ENCODE measurements at places on chromosomes 12 and 14.

DNA sequence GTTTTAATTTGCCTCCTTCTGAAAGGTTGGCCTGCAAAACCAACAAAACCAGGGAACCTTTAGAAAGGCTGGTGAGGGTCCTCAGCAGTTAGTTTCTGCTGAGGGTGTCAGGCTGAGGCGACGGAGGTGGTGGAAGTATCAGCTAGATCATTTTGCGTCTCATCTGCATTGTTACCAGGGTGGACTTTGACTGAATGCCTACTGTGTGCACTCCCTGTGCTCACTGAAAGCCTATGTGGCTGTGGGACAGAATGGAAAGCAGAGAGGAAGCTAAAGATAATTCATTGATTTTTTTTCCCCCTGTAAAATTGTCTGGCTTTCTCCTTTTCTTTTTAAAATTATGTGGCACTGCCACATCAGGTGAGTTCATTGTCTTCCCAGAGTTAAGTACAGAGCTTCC is 68.4 kb upstream of the SRSF5 start:
- no peak for DNase-seq

- peak; percentile 84 for DNase-seq
Observed at GRCh38 chr12:14416658-14417057, 51.2 kb downstream of the ATF7IP start.

DNA sequence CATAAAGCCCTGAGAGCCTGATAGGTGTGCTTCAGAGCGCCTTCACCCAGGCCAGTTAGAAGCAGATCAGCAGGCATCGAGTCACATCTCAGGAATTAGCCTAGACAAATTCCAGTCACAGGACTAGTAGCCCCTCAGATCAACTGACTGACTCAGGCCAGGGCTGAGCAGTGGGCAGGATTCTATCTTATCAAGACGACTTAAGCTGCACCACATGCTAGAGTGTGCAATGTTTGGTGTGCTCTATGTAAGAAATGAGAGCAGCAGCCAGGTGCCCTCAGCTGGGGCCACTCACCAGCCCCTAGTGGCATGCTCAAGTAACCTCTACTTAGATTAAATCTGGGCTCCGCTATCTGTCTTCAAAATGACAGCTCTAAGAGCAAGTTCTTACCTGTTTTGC is 19.7 kb upstream of the NGB start:
- peak; percentile 40 for DNase-seq

GRCh38 chr14:61322011-61322798 is 826 bp downstream of the PRKCH start:
- no peak for DNase-seq

DNA sequence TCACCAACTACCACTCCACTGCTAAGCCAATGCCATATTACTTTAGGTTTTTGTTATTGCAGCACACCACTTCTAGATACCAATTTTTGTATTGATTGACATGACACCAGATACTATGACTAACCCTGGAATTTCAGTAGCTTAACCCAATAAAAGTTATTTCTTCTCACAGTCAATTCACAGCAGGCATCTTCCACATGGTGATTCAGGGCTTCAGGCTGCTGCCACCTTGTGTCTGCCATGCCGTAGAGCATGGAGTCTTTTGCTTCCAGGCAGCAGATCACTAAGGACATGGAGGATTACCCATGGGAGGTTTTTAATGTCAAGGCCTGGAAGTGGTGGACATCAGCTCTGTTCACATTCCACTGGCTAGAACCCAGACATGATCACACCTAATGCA is 56.4 kb upstream of the LTA4H start:
- DNase-seq, result peak; percentile 33

DNA sequence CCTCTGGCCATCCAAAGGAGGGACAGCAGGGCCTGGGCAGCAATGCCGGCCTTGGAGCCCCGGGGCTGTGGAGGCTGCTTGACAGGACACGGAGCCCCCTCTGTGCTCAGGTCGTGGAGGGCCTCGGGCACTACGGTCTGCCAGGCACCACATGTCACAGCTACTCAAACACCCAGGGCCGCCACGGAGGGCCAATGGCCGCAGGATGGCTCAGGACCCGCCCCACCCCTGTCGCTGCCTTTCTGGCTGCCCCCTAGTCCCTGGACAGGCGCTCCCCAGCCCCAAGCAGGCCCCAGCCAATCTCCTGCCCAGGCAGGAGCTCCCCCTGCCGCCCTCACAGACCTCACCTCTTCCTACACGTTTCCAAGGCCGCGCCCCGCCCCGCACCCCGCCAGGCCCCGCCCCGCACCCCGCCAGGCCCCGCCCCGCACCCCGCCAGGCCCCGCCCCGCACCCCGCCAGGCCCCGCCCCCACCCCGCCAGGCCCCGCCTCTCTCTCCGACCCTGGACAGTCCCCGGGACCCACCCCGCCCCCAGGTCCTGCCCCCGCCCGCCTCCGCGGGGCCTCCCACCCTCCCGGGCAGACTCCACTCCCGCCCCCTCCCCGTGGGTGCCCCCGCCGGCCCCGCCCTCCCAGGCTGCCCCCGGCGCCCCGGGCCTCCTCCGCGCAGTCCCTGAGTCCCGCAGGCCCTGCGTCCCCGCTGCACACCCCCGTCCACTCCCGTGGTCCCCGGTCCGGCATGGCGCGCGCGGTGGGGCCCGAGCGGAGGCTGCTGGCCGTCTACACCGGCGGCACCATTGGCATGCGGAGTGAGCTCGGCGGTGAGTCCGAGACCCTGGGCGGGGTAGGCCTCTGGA is at the start of gene ASPG:
ASPG (plus strand) TSS at position 669 of the 857 bp plus-strand sequence; CDS start at position 740, 71 bp downstream.
- DNase-seq, result no peak

DNA sequence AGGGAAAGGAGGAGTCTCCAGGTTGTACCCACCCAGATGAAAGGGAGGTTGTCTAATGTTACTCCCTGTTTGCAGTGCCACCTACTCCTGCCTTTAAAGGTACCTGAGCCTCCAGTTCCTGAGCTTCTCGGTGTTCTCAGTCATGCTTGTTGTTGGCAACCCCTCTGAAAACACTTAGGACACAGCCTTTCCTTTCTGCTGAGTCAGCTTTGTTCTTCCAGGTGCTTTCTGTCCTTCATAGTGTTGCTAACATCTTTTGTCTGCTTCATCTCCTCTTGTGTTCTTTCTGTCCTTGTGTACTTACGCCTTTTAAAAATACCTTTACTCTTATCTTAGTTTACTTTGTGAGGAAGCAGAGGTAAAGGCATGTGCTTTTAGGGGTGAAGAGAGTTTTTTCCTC is 97.0 kb upstream of the NEDD1 start:
- peak; percentile 79 for DNase-seq

GRCh38 chr12:4763549-4763948 is 43.3 kb downstream of the GALNT8 start:
- DNase-seq, result peak; percentile 12

DNA sequence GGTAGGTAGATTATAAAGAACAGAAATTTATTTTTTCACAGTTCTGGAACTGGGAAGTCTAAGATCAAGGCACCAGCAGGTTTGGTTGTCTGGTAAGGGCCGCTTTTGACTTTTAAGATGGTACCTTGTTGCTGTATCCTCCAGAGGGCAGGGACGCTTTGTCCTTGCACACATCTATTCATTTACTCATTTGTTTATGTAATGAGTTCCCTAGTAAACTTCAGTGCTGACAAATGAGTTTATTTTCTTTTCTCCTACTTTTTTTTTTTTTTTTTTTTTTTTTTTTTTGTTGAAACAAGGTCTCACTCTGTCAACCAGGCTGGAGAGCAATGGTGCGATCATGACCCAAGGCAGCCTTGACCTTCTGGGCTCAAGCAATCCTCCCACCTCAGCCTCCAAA is 195.7 kb downstream of the FBXL14 start:
- no peak for DNase-seq

DNA sequence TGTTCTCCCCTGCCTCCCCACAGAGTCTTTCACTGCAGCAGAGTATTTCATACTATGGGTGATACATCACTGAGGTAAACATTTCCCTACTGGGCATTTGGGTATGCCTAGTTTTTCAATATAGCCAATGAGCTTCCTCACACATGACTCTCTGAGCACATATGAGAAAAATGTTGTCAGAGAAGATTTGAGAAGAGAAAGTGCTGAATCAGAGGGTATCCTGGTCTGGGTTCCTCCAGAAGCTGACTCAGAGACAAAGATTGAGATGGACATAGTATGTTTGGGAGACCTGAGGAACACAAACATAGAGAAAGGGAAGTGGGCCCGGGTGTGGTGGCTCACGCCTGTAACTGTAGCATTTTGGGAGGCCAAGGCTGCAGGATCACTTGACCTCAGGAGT is 12.6 kb downstream of the SLC8B1 start:
- peak; percentile 94 for DNase-seq

GRCh38 chr12:101068836-101069235 is 141.2 kb downstream of the SLC5A8 start:
- DNase-seq, result no peak

- peak; percentile 55 for DNase-seq
Observed at GRCh38 chr12:76346798-76347420, 1.3 kb downstream of the BBS10 start.
